ENCODE measurements at places on chromosomes 11 and 22.

GRCh38 chr11:126469311-126469710 is 113.8 kb downstream of the ST3GAL4 start:
- no peak for DNase-seq

DNA sequence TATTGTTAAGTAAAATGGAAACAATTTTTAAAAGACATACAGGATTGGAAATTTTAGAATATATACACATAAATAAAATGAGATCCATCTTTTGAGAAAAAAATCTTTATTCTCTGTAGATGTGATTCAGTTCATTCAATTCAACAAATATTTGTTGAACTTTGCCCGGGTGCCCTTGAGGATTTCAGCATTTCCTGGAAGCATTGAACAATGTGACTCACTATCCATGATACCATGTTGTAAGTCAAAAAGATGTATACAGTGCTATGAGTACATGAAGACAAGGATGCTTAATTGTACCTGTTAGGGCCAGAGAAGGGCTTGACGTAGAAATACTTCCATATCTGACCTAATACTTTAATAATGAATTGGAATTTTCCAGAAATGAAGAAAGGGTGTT is 353.7 kb downstream of the METTL15 start:
- DNase-seq: no peak

- no peak for DNase-seq
Observed at GRCh38 chr22:38296372-38296771, 20.9 kb downstream of the CSNK1E start.

GRCh38 chr22:41300661-41301060 is 664 bp upstream of the ZC3H7B start:
- no peak for DNase-seq

GRCh38 chr11:5007561-5007960 is 12.9 kb downstream of the OR51L1 start:
- no peak for DNase-seq

GRCh38 chr11:14852571-14853177 is 39.4 kb downstream of the CYP2R1 start:
- DNase-seq: no peak

DNA sequence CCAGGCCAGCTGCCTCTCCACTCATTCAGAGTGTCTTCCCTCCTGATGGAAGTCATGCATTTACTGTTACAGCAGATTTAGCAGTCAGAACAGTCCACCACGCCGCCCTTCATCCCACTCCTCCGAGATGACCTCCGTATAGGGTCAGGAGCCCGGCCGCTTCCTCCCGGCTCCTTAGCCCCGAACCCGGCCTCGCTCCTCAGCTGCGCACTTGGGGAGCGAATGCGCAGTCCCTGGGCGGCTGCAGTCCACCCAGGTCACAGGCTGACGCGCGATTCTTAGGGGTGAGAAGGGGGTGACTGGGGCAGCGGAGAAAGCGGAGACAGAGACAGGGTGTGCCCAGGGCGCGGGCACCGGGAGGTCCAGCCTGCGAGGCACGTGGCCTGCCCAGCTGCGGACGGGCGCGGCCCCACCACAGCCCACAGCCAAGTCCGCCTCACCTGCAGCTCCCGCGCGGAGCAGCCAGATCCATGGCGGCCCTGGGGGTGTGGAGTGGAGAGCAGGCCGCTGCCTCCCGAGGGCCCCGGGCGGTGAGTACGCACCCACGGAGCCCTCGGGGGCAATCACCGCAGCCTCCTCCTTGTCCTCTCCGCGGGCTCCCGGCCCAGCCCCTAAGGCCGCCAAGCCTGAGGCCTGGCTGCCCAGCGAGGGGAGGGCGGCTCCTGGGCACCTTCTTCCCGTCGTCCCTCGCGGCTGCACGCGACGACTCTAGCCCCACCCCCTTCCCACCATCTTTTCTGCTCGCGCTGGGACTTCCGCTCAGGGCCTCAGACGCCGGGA is 286.6 kb downstream of the BRD1 start:
- DNase-seq: no peak

DNA sequence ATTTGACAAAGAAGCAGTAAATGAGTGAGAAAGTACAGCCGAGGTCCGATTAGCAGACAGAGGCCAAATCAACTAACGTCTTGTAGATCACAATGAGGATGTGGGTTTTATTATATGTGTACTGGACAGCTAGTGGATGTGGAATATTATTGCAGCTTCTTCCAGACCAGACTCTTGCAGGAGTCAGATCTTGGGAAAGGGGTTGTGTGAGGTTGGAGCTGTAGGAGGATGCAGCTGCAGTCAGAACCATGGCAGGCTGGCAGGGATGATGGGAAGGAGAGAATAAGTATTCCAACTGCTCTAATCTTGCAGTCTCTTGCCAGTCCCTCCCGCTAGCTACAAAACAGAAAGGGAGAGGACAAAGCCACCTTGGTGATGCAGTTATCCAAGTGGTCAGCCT is 46.8 kb upstream of the LDLRAD3 start:
- no peak for DNase-seq

DNA sequence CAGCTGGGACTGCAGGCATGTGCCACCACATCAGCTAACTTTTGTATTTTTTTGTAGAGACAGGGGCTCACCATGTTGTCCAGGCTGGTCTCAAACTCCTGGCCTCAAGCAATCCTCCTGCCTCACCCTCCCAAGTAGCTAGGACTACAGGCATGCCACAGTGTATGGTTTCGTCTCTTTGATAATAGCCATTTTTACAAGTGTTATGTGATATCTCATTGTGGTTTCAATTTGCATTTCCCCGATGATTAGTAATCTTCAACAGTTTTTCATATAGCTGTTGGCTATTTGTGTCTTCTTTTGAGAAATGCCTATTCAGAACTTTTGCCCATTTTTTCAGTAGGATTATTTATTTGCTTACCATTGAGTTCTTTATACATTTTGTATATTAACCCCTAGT is 9.0 kb upstream of the MTMR3 start:
- DNase-seq: no peak

- DNase-seq: no peak
Observed at GRCh38 chr22:44464000-44464399, 34.0 kb downstream of the RTL6 start.

DNA sequence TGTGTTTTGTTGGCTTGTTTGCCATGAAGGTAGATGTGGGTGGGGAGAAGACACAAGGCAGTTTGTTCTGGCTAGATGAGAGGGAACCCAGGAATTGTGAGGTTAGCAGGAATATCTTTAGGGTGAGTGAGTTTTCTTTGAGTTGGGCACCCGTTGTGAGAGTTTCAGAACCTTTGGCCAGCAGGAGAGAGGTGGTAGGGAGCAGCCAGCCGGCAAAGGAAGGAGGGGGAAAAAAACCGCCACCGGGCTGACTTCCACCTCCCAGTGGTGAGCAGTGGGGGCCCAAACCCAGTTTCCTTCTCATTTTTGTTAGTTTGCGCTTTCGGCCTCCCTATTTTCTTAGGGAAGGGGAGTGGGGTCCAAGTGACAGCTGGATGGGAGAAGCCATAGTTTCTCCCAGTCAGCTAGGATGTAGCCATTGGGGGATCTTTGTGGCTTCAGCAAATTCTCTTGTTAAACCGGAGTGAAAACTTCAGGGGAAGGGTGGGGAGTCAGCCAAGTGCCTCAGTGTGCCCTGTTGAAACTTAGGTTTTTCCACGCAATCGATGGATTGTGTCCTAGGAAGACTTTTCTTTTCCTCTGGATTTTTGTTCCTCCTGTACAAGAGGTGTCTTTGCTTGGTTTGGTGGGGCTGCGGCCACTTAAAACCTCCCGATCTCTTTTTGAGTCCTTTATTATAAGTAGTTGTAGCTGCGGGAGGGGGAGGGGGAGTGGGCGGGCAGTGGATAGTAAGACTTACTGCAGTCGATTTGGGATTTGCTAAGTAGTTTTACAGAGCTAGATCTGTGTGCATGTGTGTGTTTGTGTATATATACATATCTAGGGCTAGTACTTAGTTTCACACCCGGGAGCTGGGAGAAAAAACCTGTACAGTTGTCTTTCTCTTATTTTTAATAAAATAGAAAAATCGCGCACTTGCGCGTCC is 1.1 kb upstream of the GCAT start:
- DNase-seq: peak; percentile 27

DNA sequence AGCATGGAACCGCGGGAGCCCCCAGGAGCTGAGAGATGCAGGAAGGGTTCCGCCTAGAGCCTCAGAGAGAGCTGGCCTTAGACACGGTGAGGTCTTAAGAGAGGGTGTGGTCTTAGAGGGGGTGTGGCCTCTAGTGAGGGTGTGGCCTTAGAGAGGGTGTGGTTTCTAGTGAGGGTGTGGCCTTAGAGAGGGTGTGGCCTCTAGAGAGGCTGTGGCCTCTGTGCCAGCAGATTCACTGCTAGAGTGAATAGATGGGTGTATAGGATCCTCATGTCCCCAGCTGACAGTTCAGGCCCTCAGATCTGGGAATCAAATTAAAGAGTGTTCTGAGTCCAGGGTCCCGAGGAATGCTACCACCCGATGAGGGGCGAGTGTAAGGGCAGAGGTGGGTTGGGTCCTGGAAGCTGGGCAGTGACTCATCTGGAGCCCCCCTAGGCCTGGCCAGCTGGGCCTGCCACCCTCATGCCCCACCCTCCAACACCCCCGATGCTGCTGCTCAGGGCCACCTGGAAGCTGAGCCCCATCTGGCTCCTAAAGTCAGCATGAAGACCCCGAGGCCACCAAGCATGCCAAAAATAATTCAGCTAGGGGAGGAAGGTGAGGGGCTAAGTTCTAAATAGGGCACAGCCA is 49.5 kb downstream of the IGF2 start:
- peak; percentile 41 for DNase-seq

GRCh38 chr22:26318975-26319374 is 110.1 kb upstream of the ASPHD2 start:
- no peak for DNase-seq

DNA sequence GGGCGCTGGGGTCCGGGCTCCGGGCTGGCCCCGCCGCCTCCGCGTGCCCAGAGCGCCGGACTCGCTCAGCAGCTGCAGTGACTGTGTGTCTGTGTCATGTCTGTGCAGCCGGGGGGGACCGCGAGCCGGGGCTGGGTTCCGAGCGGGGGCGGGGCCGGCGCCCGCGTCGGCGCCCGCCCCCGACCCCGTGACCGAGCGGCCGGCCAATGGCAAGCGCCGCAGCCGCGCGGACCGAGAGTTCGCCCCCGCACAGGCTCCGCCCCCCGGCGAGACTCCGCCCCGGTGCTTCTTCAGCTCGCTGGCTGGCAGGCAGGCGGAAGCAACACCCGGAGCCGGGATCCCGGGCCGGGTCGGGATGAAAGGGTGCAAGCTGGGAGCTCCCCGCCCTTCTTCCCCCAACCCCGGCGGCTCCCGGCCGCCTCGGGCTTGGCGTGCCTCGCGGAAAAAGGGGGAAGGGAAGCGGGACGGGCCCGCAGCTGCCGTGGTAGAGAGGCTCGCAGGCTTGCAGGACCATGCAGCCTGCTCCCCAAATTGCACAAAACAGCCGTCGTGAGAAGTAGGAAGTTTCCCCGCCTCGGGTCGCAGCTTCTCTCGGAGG is 750 bp upstream of the LARGE1 start:
- peak; percentile 96 for DNase-seq

- DNase-seq: no peak
Observed at GRCh38 chr22:22879675-22880155, 7.9 kb upstream of the IGLL5 start.

GRCh38 chr11:31499576-31500178 is 9.7 kb downstream of the IMMP1L start:
- DNase-seq: no peak

DNA sequence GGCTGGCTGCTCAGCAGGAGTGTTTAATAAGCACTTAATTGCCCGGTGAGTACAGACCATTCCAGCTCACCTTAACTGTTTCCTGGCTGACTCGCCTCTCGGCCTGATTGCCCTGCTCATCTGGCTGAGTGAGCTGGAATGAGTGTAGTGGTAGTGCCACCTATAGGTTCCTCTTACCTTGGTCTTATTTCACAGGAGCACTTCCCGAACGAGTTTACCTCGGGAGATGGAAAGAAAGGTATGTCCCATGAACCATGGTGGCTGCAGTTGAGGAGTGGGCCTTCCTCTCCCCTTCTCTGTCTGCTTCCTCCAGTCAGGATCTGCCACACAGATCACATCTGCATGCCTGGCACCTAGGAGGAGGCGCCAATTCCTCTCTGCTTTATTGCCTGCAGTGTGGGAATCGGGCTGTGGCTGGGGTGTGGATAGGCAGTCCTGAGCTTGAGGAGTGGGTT is 26.7 kb downstream of the UPB1 start:
- DNase-seq: peak; percentile 49

DNA sequence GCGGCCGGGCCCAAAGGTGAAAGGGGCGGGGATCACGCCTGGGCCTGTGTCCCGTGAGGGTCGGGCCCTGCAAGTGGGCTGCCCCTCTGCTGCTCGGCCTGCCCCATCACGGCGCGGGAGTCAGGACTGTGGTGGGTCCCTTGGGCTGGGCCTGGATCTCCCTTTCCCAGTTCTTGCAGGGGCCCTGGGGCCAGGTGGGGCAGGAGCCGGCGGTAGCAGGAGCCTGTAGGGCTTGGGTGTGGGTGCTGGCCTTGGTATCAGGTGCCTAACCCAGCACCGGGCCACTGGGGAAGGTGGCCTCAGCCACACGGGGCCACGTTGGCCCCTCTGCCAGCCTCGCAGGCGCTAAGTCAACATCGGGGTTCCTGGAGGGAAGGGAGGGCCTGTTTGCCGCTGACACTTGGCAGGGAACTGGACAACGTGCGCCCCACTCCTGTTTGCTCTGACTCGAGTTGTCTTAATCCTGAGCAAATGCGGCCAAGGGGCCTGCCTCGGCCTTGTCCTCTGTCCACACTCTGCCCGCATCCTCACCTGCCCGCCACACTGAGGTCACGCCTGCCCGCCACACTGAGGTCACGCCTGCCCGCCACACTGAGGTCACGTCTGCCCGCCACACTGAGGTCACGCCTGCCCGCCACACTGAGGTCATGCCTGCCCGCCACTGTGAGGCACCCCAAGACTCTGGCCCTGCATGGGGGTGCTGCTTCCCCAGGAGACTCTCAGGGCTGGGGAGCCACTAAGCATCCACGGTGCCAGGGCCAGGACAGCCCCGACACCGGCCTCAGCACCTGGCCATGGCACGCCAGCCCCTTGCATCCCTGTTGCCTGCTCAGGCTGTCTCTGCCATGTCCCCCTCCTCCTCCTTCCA is 14.2 kb upstream of the MUC5B start:
- DNase-seq: no peak

- DNase-seq: no peak
Observed at GRCh38 chr11:19597876-19598275, 114.8 kb upstream of the NAV2 start.

- no peak for DNase-seq
Observed at GRCh38 chr11:77823775-77824174, 2.8 kb downstream of the AAMDC start.

- no peak for DNase-seq
Observed at GRCh38 chr11:134126217-134126822, 57.4 kb downstream of the JAM3 start.

DNA sequence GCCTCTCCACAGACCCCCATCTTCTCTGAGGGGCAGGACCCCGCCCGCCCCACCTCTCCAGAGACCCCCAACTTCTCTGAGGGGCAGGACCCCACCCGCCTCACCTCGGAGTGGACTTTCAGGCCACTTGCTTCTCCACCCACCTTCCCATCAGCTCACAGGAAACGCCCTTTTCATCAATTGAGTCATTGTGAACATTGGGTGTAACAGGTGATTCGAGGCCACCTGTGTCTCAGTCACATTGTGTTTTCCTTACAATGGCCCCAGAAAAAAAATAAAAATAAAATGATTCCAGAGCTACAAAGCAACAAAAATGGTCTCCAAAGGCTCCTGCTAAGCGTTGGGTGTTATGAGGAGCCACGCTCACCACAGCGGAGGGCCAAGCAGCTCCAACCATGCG is 36.0 kb downstream of the BRD1 start:
- DNase-seq: no peak
